ENCODE measurements at places on chromosomes 11 and 22. TPM values are rescaled to one million over a fixed set of nuclear protein-coding genes. Genes with fewer than 3 reads are reported as not detected.

BLID gene
- 20.0 TPM for total RNA-seq

SULT4A1 gene
- under 0.01 TPM for total RNA-seq

LRP5 gene
- total RNA-seq: 18.6 TPM

CRYBB1 gene
- total RNA-seq: not detected

MS4A6A gene
- not detected for total RNA-seq

CDC42BPG gene
- total RNA-seq: 0.29 TPM

ANO5 gene
- total RNA-seq: 0.59 TPM

NLRP14 gene
- under 0.01 TPM for total RNA-seq

OR8G1 gene
- total RNA-seq: not detected

GRCh38 chr11:84497981-84498411 lies 1129.1 kb downstream of the DLG2 start:
- H3K27me3 ChIP-seq: no peaks in the 10 kb centered on the region
- peaks cover 15% of the 10 kb centered on the region for H3K4me1 ChIP-seq
- H3K27ac ChIP-seq: peak overlapping the region; percentile 21
- H3K4me3 ChIP-seq: no peak overlapping the region

GRCh38 chr22:49838771-49839717 lies 11.4 kb upstream of the BRD1 start:
- H3K4me1 ChIP-seq: no peaks in the 10 kb centered on the region
- no peaks in the 10 kb centered on the region for H3K27me3 ChIP-seq
- DNase-seq: peak; percentile 56
- H3K27ac ChIP-seq: no peak overlapping the region

DNA sequence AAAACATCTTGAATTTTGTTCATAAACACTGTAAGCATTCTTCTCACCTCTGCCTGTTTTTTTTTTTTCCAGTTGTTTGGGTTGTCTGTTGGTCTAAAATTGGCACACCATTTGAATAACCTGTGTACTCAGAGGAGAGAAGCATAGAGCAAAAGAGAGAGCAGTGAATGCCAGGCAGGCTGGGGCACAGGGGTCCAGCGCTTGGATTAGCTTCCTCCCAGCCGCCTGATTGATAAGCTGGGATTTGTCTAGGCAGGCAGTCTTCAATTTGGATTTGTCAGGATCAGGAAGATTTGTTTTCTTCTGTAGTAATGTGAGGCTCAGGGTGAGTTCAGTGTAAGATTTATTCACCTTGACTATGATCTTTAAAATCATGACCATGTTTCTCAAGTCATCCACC lies 59.0 kb downstream of the ARL14EP start:
- no peaks in the 10 kb centered on the region for H3K4me1 ChIP-seq
- no peaks in the 10 kb centered on the region for H3K27me3 ChIP-seq
- no peak overlapping the region for H3K4me3 ChIP-seq
- no peaks in the 10 kb centered on the region for H3K36me3 ChIP-seq

DNA sequence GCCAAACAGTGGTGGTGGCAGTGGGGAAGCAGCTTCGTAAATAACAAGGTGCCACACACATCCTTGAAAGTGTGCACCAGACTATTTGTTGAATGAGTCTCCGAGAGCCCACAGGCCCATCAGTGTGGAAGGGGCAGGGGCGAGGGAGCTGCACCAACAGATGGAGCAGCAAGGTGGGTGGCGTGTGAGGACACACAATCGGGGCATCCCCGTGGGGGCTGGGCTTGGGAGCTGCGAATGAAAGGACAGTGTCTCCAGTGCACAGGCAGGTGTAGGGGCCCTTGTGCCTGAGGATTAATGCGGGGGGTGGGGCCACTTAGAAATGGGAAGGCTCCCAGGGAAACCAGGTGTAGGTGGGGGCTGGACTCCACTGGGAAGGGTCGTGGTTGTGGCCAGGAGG lies 2.8 kb downstream of the NRXN2 start:
- peaks cover 39% of the 10 kb centered on the region for H3K27me3 ChIP-seq
- H3K36me3 ChIP-seq: no peaks in the 10 kb centered on the region
- DNase-seq: no peak
- H3K4me1 ChIP-seq: no peaks in the 10 kb centered on the region
- H3K27ac ChIP-seq: no peak overlapping the region

DNA sequence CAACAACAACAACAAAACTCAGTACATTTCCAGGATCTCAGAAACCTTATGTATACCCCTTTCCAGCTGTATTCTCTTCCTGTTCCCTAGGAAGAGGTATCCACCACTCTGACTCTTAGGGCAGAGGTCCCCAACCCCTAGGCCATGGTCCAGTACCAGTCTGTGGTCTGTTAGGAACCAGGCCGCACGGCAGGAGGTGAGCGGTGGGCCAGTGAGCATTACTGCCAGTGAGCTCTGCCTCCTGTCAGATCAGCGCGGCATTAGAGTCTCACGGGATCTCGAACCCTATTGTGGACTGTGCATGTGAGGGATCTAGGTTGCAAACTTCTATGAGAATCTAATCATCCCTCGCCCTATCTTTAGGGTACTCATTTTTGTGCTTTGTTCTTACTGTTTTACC lies 43.9 kb upstream of the LMO1 start:
- DNase-seq: no peak
- no peaks in the 10 kb centered on the region for H3K4me1 ChIP-seq
- no peaks in the 10 kb centered on the region for H3K27me3 ChIP-seq
- no peaks in the 10 kb centered on the region for H3K36me3 ChIP-seq
- H3K27ac ChIP-seq: no peak overlapping the region

- H3K4me3 ChIP-seq: no peak overlapping the region
- H3K27ac ChIP-seq: no peak overlapping the region
- peaks cover 11% of the 10 kb centered on the region for H3K36me3 ChIP-seq
- peaks cover 8% of the 10 kb centered on the region for H3K4me1 ChIP-seq
- H3K27me3 ChIP-seq: no peaks in the 10 kb centered on the region
- no peak for DNase-seq
Observed at GRCh38 chr11:134145715-134146114, 76.8 kb downstream of the JAM3 start.

DNA sequence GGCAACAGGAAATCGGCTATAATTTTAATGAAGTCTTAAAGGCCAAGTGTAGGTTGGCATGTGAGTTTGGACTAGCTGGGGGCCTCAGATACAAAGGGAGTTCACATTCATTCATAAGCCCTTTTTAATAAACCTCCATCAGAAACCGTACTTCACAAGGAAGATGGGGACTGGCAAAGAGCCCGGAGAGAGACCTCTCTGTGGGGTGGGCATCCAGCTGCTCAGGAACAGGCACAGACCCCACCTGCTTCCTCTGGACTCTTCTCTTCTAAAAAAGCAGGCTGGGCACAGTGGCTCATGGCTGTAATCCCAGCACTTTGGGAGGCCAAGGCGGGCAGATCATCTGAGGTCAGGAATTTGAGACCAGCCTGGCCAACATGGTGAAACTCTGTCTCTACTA lies 3.9 kb upstream of the ARFGAP3 start:
- no peak overlapping the region for H3K27ac ChIP-seq
- H3K4me3 ChIP-seq: no peak overlapping the region
- no peaks in the 10 kb centered on the region for H3K27me3 ChIP-seq

DNA sequence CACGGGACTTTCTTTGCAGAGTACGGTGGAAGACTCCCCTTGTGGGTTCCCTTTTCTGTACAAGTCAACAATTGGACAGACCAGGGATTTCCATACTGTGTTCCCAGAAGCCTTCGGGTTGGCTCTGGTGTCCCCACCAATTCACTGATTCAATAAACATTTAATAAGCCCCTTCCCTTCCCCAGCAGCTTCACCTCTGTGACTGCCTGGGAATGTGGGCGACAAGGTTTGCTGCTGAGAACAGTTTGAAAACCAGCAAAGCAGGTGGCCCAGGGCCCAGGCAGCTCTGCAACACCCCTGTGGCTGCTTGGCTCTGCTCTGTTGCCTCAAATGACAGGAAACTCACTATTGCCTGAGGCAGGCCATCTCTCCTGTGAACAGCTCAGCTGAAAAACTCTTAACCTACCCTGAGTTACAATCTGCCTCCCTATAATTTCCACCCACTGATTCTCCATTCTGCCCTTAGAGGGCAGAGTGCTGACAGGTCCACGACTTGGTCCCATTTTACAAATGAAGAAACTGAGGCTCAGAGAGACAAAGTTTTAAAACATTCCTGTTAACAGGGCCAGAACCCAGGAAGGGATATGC lies 10.4 kb downstream of the ADORA2A start:
- H3K27me3 ChIP-seq: no peaks in the 10 kb centered on the region
- no peak overlapping the region for H3K4me3 ChIP-seq
- H3K4me1 ChIP-seq: peaks cover 26% of the 10 kb centered on the region
- DNase-seq: peak; percentile 88

DNA sequence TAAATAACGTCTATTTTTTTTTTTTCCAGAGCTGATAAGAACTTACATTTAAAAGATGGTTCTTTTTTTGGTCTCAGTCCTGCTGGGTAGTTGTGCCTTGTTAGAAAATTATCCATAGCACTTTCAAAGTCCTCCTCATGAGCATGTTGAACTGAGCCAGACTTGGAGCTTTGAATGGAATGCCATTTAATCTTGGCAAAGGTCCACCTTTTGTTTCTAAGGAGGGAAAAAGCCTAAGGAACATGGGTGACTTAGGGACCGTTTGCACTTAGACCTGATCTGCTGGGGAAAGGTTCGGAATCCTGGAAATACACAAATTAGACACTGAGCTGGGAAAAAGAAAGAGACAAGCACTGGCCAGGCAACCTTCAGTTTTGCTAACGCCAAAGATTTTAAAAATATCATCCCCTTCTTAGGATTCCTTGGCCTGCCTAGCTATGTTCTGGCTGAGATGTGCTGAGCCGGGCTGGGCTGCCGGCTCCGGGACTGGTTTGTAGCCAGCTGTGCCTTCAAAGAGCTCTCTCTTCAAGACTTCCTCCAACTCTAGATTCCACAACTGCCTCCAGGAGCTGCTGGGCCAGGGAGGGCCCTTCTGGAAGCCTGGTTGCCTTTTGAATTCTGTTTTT lies 67.4 kb downstream of the ENDOD1 start:
- peaks cover 3% of the 10 kb centered on the region for H3K4me1 ChIP-seq
- H3K27ac ChIP-seq: no peak overlapping the region
- H3K4me3 ChIP-seq: no peak overlapping the region
- H3K27me3 ChIP-seq: no peaks in the 10 kb centered on the region

GRCh38 chr22:37032535-37033460 lies 13.3 kb downstream of the MPST start:
- H3K27ac ChIP-seq: no peak overlapping the region
- H3K4me3 ChIP-seq: no peak overlapping the region
- peak; percentile 48 for DNase-seq
- H3K4me1 ChIP-seq: peaks cover 7% of the 10 kb centered on the region
- H3K36me3 ChIP-seq: peaks cover 2% of the 10 kb centered on the region

GRCh38 chr11:96079691-96080090 lies 155.8 kb upstream of the MTMR2 start:
- H3K36me3 ChIP-seq: peaks cover 6% of the 10 kb centered on the region
- no peak overlapping the region for H3K4me3 ChIP-seq
- H3K4me1 ChIP-seq: peaks cover 38% of the 10 kb centered on the region
- H3K27ac ChIP-seq: no peak overlapping the region
- H3K27me3 ChIP-seq: no peaks in the 10 kb centered on the region

DNA sequence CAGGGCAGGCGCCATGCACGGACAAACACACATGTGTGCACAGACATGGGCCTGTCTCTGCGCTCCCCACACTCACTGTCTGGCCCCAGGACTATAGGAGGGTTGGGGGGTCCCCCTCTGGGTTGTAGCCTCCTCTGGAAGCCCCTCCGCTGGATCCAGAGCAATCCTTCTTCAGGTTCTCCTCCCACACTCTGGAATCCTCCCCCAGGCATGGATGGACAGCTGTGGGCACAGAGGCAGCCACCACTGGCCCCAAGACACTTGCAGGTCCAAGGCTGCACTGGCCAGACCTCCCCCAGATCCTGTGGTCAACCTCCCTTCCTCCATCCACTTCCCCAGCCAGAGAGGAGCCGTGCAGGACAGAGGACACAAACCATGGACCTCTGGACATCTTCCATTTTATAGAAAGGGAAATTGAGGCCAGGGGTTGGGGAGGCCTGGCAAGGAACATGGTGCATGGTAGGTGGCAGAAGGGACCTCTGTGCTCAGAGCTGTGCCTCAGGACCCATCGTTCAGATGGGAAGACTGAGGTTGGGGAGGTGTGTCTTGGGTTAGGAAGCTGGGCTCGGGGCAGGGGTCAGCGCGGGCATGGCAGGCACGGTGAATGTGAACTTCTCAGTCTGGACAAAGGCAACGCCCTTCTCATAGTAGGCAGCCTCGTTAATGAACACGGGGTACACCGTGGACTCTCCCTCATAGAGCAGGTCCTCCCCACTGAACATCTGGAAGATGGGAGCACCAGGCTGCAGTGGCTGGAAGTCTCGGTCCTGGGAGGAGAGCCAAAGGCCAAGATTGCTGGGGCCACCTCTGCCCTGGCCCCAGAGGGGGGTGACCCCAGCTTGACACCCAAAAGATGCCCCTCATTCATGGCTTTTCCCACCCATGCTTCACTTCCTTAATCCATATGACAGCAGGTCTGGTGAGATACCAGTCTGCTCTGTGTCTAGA lies 2.9 kb upstream of the TBX10 start:
- H3K36me3 ChIP-seq: no peaks in the 10 kb centered on the region
- no peak overlapping the region for H3K27ac ChIP-seq
- no peaks in the 10 kb centered on the region for H3K27me3 ChIP-seq
- DNase-seq: peak; percentile 77
- H3K4me1 ChIP-seq: no peaks in the 10 kb centered on the region

- no peak for DNase-seq
- H3K27me3 ChIP-seq: no peaks in the 10 kb centered on the region
- H3K4me1 ChIP-seq: no peaks in the 10 kb centered on the region
- H3K4me3 ChIP-seq: no peak overlapping the region
- H3K27ac ChIP-seq: no peak overlapping the region
Observed at GRCh38 chr11:115941044-115941443, 436.8 kb upstream of the CADM1 start.

DNA sequence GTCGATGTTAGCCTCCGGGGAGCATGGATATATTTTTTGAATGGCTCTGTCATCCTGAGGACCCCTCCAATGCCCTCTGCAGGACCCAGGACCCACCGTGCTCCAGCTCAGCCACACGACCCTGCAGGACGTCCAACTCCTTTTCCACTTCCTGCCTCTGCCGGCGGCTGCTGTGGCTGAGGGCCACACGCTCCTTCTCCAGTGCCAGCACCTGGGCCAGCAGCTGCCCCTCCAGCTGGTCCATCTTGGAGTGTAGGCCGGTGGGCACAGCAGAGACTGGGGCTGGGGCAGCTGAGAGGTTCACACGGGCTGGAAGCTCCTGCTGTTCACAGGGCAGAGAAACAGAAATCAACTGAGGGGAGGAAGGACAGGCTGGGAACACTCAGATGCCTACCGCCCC lies 15.6 kb downstream of the NPTXR start:
- no peaks in the 10 kb centered on the region for H3K27me3 ChIP-seq
- no peak overlapping the region for H3K4me3 ChIP-seq
- peak; percentile 13 for DNase-seq
- no peak overlapping the region for H3K27ac ChIP-seq

GRCh38 chr22:21569459-21570170 lies 2.1 kb downstream of the UBE2L3 start:
- H3K27me3 ChIP-seq: no peaks in the 10 kb centered on the region
- H3K4me3 ChIP-seq: peak overlapping the region; percentile 94
- no peak for DNase-seq
- peak overlapping the region; percentile 94 for H3K27ac ChIP-seq
- H3K36me3 ChIP-seq: peaks cover 5% of the 10 kb centered on the region
- peaks cover 29% of the 10 kb centered on the region for H3K4me1 ChIP-seq

Measured in osteoblast (primary cell).